AG20443 (cell line): ENCODE measurements at places on chromosomes 5 and 9.
A peak's percentile ranks its signal among the peaks of the same experiment; 100 is the strongest.

DNA sequence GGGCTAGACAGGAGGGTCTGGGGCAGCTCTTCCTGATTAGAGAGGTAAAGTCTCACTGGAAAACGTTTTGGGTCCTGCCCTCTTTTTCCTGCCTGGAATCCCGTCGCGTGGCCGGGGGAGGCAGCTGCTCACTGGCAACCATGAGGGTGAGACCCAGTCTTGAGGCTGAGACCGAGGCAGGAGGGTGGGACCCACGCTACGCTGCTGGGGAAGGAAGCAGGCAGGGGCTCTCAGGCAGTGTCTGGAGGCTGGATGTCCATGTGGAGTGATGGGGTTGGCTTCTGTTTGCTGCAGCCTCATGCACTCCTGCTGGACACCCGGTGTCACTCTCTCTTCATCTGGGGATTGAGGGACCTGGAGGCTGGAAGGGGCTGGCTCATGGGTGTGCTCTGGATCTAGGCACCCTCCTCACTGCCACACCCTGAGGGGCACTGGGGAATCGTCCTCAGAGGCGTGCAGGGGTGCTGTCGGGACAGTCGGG is 11.3 kb upstream of the SLC2A6 start:
- DNase-seq = no peak

DNA sequence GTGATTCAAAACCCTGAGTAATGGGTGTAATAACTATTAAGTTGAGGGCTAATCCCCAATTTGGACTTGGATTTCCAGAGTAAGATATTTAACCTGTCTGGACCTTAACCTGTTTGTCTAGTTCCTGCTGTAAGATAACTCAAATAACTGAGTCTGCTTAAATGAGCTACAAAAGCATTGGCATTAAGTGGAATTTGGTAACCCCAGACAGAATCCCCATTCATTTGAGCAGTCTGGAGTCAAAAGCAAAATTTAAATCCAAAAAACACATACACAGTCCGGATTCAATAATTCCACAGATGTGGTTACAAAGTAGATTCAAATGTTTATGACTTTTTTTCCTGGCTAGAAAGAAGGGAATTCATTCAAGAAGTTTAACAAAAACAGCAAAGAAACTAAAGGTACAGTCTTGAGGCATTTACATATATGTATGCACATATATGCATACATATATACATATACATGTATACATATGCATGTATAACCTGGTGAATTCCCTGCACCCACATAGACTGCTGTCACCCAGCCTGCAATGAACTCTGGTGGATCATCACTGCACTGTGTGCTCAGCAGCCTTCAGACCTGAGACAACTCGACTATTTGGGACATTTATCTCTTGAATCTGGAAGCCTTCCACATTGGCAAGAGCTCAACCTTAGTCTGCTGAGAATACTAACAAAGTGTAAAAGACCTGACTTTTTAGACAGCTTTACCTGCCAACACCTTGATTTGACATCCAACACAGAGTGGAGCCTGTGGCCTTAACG is 205.4 kb downstream of the LURAP1L start:
- DNase-seq = no peak

DNA sequence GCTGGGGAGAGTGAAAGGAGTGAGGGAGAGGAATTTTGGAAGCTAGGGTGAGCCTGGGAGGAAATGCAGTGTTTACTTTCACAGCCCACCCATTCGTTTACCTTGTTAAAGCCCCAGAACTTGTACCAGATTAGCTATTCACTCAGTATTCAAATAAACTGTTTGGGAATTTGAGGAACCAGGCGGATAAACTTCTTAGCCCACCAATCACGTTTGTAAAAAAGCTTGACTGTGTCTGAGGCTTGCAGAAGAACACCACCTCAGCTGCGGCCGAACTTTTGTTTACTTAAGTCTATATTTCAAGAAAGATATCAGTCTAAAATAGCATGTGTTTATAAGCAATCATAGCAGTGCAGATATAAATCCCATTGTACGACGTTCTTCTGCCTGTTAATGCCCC is 5.2 kb upstream of the TLE1 start:
- DNase-seq = no peak

GRCh38 chr9:137445930-137446431 is 4.8 kb upstream of the ENTPD8 start:
- DNase-seq = no peak

GRCh38 chr5:178325679-178326373 is 93.2 kb upstream of the PHYKPL start:
- DNase-seq = no peak

GRCh38 chr5:126869005-126869451 is 92.1 kb downstream of the LMNB1 start:
- peak; percentile 87 for DNase-seq

DNA sequence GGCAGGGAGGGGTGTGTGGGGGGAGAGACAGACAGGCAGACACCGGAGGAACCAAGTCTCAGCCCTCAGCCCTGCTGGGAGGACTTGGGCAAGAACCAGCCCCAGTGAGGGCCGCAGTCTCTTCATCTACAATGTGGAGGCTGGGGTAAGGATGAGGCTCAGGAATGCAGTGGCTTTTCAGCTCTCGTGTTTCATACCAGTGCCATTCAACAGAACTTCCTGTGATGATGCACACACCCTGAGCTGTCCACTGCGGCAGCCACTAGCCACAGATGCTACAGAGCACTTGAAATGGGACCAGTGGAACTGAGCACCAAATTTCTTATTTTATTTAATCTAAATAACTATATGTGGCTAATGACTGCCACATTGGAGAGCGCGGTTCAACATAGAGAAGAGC is 10.7 kb downstream of the CAMK2A start:
- DNase-seq = peak; percentile 94

DNA sequence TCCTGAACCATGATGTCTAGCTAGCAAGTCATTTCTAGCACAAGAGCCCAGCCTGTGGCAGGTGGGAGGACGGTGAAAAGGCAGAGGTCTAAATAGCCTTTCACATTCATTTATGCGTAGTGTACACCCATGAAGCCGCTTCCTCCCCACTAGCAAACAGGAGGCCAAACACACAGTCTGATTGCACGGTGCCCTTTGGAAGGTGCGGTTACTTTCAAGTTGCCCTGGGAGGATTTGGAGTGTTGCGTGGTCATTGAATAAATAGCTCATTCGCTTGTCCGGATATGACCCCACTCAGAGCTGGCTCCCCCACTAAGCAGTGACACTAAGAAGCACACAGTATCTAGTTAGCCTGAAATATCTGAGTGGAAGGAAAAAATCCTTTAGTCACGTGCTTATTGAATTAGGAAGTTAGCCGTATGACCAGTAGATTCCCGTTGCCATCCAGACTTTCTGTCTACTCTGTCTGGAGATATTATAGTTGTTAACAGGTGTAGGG is 664 bp upstream of the ARSB start:
- peak; percentile 28 for DNase-seq

DNA sequence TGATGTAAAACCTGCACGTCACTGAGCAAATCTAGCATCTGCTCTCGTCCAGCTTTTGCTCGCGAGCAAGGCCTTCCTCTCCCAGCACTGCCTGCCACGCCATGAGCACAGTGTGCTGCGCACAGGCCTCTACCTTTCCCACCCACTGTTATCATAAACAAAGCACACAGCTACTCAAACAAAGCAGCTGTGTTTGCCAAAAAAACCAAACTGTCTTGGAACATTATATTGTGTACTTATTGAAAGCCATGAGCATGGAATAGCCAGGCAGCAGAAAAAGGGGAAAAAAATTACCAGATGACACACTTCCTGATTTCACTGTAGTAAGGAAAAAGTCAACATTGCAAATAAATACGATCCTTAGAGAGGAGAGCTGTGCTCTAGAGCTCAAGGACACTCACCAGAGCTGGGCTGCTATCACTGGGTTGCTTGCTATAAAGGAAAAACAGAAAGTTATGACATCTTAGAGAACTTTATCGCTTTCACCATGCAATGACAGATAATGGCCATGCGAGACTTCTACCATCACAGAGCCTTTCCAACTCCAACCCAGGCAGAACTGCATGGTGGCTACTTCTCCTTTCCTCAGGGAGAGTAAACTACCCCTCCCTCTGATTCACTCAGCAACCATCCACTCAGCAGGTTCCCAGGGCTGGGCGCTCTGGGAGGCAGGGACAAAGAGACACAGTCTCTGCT is 69.6 kb downstream of the EPB41L4B start:
- DNase-seq = peak; percentile 50

GRCh38 chr9:127035948-127036347 is 86.5 kb downstream of the ANGPTL2 start:
- peak; percentile 57 for DNase-seq

DNA sequence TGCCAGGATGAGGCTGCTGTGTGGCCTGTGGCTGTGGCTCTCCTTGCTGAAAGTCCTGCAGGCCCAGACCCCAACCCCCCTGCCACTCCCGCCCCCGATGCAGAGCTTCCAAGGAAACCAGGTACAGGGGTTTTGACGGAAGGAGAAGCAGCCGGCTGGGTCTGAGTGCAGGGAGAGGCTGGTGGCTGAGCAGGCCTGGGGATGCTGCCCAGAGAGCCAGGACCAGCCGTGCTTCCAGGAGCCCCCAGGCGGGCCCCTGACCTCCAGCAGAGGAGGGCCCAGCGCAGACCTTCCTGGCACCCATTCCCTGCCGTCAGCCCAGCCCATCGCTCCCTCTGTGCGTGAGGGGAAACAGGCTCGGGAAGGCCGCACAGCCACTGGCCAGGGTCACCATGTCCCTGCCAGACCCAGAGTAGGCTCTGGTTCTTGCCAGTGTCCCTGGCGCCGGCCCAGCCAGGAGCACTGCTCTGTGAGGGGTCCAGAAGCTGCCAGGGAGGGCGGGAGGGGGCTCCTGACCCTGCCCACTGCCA is 313 bp downstream of the LCN12 start:
- no peak for DNase-seq
